ENCODE measurements at places on chromosomes 6 and 20.

- DNase-seq = no peak
Observed at GRCh38 chr20:8498571-8498970, 366.5 kb downstream of the PLCB1 start.

DNA sequence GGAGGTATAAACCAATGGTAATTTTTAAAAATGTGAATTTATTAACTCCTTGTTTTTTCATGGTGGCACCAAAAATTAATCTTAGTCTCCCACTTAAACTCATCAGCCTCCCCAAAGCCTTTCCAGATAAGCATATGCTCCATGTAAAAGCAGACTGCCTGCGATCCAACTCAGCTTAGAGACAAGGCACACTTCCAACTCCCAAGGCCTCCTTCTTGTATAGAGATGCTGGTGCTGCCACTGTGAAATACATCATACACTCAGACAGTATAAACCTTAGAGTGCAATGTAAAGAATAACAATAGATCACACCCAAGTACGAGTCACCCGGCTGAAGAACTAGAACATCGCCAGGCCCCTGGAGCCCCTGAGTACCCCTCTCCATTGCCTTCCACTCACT lies 2.0 kb downstream of the ANKRD6 start:
- DNase-seq = no peak

DNA sequence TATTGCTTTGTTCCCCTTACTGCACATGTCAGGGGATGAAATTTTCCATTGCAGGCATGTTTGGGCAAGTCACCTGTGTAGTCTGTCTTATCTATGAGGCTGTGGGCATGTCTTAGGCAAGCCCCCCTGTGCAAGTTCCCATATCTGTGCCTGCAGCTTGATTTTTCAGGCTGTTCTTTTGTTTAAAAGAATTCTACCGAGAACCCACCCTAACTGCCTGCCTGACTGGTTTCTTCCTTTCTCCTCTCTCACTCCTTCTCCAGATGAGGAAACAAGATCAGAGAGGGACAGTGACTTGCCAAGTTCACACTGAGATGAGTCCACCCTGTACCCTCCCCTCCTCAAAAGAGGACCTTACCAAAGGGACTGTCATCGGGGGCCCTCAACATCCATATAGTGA lies 11.0 kb downstream of the TREML2 start:
- DNase-seq = no peak

DNA sequence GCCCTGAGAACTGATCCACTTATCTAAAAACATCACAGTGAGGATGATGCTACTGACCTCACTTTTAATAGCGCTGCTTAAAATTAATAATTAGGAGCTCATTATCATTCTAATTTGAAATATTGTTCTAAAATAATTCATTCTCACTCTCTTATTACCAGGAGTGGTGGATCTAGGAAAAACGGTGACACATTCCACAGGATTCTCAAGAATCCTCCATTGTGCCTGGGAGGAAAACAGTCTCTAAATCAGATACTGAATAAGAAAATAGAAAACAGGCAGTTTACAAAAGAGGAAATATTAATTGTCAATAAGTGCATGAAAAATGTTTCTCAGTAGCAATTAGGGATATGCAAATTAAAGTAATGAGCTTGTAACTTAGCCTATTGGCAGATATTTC lies 187.4 kb downstream of the TENT5A start:
- no peak for DNase-seq

DNA sequence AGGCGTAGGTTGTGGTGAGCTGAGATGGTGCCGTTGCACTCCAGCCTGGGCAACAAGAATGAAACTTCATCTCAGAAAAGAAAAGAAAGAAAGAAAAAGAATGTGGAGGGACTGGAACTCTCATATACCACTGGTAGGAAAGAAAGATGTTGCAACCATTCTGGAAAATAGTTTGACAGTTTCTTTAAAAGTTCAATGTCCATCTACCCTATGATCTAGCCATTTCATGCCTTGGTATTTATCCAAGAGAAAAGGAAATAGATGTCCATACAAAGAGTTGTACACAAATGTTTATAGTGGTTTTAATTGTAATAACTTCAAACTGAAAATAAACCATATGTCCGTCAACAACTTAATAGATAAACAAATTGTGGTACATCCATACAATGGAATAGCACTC lies 190.1 kb upstream of the ZNF217 start:
- no peak for DNase-seq

DNA sequence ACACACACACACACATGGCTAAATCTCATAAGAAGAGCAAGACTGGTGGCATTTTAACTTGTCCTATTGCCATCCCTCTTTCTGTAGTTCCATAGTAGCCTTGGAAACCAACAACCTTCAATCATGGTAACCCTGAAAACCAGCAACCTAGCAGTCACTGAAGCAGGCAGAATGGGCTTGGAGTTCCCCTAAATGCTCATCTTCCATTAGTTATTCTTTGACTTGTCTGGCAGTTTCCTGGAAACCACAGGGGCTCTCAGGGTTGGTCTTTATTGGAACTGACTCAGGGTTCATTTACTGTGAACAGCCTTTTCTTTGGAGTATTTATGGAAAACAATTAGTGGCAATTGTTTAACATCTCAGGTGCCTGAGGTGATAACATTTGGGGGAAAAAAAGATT lies 19.4 kb upstream of the BRPF3 start:
- no peak for DNase-seq

DNA sequence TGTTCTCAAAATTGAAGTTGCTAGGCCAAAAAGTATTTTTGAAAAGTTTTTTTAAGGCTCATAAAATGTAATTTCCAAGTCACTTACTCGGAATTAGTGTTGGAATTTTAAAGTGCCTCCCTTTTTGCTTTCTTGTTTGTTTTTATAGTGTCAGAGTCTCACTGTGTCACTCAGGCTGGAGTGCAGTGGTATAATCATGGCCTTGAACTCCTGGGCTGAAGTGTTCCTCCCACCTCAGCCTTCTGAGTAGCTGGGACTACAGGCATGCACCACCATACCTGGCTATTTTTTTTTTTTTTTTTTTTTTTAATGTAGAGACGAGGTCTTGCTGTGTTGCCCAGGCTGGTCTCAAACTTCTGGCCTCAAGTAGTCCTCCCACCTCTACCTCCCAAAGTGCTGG lies 40.0 kb upstream of the GNRH2 start:
- DNase-seq = no peak

- DNase-seq = no peak
Observed at GRCh38 chr6:16564436-16564835, 196.8 kb downstream of the ATXN1 start.

GRCh38 chr6:137084090-137084489 lies 39.3 kb upstream of the IL20RA start:
- DNase-seq = no peak

DNA sequence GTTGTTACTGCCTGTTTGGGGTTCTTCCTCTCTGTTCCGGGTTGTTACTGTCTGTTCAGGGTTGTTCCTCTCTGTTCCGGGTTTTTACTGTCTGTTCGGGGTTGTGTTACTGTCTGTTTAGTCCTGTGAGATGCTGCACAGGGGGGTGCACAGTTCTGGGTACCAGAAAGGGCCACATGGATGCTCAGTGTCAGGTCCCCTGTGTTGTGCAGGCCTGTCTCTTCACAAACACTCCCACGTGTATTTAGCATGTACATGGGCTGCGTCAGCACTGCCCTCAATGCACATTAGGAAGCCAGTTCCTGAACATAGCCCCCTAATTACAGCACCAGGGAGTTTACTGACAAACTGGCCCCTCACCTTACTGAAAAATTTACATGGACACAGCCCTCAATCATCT lies 118.5 kb downstream of the DLL1 start:
- no peak for DNase-seq

DNA sequence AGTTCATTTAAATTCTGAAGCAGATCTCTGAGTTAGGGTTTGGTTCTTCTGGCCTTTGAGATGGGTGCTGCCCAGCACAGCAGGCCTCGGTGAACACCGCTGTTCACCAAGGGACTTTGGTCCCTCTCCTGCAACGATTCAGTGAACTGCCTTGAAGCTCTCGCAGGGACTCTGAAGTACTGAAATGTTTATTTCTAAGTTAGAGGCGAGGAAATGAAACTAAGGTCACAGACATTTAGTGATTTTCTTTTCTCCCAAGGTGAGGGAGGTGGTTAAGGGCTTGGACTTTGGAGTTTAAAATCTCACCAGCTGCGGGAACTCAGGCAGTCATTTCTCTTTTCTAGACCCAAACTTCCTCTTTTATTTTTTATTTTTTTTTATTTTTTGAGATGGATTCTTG lies 26.2 kb downstream of the E2F3 start:
- no peak for DNase-seq

- DNase-seq = no peak
Observed at GRCh38 chr6:74333406-74333805, 637.4 kb downstream of the CD109 start.

- no peak for DNase-seq
Observed at GRCh38 chr6:164581563-164581962, 727.8 kb downstream of the C6orf118 start.

DNA sequence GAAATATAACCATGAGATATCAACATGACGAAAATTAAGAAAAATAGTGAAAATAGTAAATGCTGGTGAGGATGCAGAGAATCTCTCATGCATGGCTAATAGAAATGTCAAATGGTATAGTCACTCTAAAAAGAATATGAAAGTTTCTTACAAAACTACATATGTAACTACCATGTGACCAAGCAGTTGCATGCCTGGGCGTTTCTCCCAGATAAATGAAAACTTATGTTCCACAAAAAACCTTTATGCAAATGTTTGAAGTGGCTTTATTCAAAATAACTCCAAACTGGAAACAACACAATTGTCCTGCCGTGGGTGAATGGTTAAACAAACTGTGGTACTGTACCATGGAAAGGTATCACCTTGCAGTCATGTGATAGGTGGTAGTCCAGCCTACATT lies 112.4 kb downstream of the HDGFL1 start:
- no peak for DNase-seq

- DNase-seq = no peak
Observed at GRCh38 chr6:27888566-27888965, 23.6 kb downstream of the OR2B2 start.

GRCh38 chr6:150922137-150922536 lies 56.6 kb downstream of the MTHFD1L start:
- DNase-seq = no peak

GRCh38 chr6:43013097-43013842 lies 476 bp downstream of the MEA1 start:
- DNase-seq = no peak

GRCh38 chr6:11654876-11655275 lies 117.3 kb downstream of the TMEM170B start:
- no peak for DNase-seq

DNA sequence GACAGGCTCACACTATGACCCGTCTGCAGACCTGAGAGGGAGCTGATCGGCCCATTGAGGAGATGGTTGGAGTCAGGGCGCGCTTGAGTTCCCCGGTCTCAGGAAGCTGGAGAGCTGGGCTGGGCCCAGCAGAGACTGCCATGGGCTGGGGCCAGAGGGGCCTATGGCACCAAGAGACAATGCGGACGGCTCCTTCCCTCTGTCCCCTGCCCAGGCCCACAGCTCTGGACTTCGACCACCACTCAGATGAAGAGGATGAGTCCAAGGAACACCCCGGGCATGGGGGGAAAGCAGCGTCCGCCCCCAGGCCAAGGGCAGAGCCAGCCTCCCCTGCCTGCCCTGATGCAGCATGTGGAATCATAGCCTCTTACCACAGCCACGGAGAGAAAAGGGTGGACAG lies 40.2 kb upstream of the PHACTR3 start:
- no peak for DNase-seq

- DNase-seq = no peak
Observed at GRCh38 chr6:4320860-4321259, 185.5 kb upstream of the ECI2 start.

- no peak for DNase-seq
Observed at GRCh38 chr20:5001174-5002076, at the start of gene SLC23A2. SLC23A2 (minus strand) TSS chr20:5001510; CDS start chr20:4932562, 68,948 bp downstream.

DNA sequence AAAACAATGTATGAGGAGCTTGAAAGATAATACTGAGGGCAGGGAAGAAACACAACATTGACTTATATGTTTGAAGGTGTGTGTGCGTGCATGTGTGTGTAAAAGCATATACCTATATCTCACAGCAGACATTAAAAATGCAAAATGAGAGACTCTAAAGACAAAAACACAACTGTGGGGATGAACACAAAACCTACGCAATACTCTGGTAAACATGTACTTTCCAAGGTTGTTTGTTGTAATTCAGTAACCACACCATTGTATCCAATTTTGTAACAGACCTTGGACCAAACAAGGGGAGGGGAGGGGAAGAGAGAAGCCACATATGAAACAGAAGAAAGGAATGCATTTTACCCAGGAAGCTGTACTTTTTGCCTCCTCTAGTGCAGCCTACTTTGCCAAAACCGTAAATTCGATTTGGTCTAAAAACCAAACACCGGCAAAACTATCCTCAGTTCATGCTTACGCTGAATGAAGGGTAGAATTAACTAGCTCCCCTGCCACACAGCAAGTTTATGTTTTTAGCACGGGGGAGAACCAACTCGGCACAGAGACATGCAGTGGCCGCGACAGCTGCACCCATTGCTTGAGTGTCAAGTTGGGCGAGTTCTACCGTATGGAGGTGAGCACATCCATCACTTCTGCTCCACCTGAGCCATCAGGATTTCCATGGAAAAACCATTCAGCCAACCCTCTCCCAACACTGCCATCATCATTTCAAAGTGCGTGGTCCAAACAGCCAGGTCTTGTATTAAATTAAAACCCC lies 50.0 kb downstream of the CNKSR3 start:
- no peak for DNase-seq

DNA sequence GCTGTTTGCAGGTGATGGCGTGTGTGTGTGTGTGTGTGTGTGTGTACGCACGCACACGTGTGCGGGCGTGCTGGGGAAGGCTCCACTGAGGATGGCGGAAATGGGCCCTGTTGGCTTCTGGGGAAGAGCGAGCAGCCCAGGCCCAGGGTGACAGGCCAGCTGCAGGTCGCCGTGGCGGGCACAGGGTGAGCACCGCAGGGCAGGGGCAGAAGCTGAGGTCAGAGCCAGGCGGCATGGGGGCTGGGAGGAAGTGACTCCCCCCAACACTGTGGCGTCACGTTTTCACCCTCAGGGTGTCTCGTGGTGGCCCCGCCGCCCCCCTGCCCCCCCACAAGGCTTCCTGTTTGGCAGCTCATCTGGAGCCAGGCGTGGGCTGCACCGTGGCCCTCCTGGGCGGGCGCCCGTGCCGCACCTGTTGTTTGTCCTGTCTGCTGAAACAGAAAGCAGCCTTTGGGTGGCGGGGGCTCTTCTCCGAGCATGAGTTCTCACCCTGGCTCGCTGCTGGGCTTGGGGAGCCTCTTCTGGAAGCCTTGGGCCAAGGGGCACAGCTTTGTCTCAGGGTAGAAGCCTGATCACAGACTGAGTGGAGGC lies 7.1 kb downstream of the RBM38 start:
- DNase-seq = no peak

- no peak for DNase-seq
Observed at GRCh38 chr6:106670236-106670635, 40.9 kb downstream of the QRSL1 start.

Data from hypothalamus (tissue), 51 donors.